ENCODE measurements at places on chromosomes 4 and X. TPM values are rescaled to one million over a fixed set of nuclear protein-coding genes. Genes with fewer than 3 reads are reported as not detected.

NR3C2 gene
- 19.8 TPM for total RNA-seq

DUSP21 gene
- total RNA-seq = not detected

PNMA5 gene
- 0.12 TPM for total RNA-seq

TSC22D3 gene
- 52.6 TPM for total RNA-seq

DNA sequence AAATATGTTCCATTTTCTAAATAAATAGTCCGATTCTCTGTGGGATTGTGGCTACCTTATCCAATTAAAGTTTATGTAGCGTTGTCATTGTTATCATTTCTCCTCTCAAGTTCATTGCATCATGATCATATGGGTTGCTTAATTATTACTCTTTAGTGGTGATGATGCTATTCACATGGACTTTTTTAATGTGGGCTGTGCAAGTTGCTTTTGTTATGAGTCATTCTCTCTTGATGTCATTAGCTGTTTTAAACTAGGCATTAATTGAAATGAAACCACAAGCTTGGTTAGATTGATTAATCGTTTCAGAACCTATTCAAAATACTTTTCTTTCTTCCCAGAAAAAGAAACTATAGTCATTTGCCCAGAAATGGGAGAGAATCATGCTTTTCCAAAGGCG, 38.2 kb downstream of the NHS start:
- no peak for DNase-seq

DNA sequence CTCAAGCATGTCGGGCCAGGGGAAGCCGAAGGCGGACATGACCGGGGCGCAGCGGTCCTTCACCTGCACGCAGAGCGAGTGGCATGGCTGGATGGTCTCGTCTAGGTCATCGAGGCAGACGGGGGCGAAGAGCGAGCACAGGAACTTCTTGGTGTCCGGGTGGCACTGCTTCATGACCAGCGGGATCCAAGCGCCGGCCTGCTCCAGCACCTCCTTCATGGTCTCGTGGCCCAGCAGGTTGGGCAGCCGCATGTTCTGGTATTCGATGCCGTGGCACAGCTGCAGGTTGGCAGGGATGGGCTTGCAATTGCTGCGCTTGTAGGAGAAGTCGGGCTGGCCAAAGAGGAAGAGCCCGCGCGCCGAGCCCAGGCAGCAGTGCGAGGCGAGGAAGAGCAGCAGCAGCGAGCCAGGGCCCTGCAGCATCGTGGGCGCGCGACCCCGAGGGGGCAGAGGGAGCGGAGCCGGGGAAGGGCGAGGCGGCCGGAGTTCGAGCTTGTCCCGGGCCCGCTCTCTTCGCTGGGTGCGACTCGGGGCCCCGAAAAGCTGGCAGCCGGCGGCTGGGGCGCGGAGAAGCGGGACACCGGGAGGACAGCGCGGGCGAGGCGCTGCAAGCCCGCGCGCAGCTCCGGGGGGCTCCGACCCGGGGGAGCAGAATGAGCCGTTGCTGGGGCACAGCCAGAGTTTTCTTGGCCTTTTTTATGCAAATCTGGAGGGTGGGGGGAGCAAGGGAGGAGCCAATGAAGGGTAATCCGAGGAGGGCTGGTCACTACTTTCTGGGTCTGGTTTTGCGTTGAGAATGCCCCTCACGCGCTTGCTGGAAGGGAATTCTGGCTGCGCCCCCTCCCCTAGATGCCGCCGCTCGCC, at the start of gene SFRP2:
SFRP2 (minus strand) TSS at position 671 of the 864 bp plus-strand sequence; CDS start at position 423, 248 bp downstream.
- DNase-seq = peak; percentile 44

HS6ST2 gene
- total RNA-seq = not detected

ZNF718 gene
- 6.0 TPM for total RNA-seq

DNA sequence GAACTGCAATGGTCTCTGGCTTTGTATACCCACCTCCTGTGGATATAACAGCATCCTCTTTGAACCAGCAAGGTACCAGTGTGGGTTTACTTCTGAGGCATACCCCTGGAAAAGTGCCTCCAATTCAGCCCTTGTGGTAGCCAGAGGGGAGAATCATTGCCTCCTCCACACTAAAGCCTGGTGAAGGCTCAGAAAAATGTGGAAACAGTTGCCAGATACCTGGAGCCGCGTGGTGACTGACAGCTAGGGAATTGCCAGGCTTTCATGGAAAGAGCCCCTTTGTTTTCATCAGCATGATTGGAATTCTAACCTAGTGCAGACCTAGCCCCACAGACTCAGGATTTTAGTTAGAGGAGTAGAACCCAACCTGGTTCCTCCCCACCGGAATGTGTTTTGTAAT, 168.6 kb upstream of the KLF3 start:
- DNase-seq = no peak

- DNase-seq = no peak
These were observed 67.1 kb downstream of the DOCK11 start for GRCh38 chrX:118562582-118563164.

DNA sequence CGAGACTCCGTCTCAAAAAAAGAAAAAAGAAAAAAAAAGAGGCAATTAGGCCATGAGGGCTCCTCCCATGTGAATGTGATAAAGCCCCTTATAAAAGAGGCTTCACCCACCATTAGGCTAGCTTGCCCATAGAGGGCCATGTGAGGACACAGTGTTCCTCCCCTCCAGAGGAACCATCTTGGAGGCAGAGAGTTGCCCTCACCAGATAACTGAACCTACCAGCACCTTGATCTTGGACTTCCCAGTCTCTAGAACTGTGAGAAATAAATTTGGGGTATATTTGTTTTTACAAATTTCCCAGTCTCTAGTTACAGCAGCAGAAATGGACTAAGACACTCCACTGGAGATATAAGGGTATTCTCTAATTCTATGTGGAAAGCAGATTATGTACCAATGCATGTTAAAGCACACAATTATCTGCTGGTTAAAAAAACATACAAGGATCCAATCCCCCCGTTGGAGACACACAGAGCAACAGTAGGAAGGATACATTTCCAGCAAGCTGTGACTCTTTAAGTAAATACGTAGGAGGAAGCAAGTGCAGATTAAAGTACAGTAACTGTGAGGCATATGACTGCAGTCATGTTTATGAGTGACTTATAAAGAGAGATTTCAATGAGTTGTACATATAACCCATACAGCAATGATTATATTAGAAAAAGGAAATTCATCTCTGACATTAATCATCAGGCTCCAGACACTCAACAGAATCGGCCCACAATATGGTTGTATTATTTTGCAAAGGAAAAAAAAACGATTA, 21.4 kb downstream of the SH3RF1 start:
- no peak for DNase-seq

- DNase-seq = no peak
These were observed 58.1 kb downstream of the FNIP2 start for GRCh38 chr4:158826882-158827281.

- no peak for DNase-seq
These were observed 15.9 kb upstream of the FAM13A start for GRCh38 chr4:89072921-89073320.

- no peak for DNase-seq
These were observed 277.7 kb downstream of the NR3C2 start for GRCh38 chr4:148164557-148164956.

NDNF gene
- 6.3 TPM for total RNA-seq

- DNase-seq = no peak
These were observed 64.1 kb downstream of the WWC2 start for GRCh38 chr4:183163135-183163534.

GRCh38 chr4:112836895-112837294, 200.0 kb downstream of the LARP7 start:
- no peak for DNase-seq

XKRX gene
- total RNA-seq = not detected

- DNase-seq = no peak
These were observed 124.3 kb upstream of the TRIM2 start for GRCh38 chr4:153079857-153080391.
